ENCODE measurements at places on chromosomes 4 and X. TPM values are rescaled to one million over a fixed set of nuclear protein-coding genes. Genes with fewer than 3 reads are reported as not detected.

Gene GABRG1
- total RNA-seq = not detected

Gene STEEP1
- 30.2 TPM for total RNA-seq

Gene SCRG1
- total RNA-seq = 44.9 TPM

Gene GUCY1A1
- 0.86 TPM for total RNA-seq

Gene GC
- not detected for total RNA-seq

Gene NPY1R
- not detected for total RNA-seq

Gene UGT8
- not detected for total RNA-seq

Gene AFAP1
- total RNA-seq = 59.7 TPM

Gene HTN3
- total RNA-seq = not detected
